ENCODE measurements at places on chromosomes 5 and 9.

- DNase-seq: peak; percentile 72
Measured at GRCh38 chr9:131046581-131047202, 37.7 kb downstream of the LAMC3 start.

DNA sequence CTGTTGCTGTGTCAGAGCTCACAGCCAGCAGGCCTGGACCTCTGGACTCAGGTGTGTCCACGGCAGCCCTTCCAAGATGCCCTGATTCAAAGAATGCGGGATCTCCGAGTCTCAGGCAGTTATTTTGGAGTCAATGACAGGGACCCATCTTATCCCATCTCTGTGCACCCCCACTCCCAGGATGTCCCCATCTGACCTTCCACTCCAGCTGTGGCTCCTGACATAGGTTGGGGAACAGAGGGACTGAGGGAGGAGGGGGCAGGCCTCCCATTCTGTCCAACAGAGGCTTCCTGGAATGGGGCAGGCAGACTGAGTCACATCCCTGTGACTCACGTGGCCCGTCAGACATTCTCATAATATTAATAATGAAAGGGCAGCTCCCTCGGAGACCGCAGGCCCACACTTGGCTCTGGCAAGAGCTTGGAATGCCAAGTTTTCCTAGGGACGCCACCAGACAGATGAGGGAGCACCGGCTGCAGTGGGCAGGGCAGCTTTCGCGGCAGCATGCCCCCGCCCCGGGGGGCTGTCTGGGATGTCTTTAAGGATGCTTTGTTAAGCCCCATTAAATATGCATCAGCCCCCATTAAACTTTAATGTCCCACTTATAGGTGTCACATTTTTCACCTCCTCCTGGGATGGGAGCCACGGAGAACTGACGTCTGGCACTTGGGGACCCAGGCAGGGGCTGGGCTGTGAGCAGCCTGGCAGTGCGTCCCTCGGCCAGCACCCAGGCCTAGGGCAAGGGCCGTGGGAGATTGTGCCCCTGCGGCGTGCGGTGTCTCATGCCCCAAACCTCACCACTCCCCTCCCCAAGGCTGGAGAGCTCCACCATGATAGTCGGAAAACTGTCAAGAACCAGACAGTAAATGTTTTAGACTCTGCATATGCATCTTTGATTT, 23.6 kb upstream of the FIBCD1 start:
- no peak for DNase-seq

DNA sequence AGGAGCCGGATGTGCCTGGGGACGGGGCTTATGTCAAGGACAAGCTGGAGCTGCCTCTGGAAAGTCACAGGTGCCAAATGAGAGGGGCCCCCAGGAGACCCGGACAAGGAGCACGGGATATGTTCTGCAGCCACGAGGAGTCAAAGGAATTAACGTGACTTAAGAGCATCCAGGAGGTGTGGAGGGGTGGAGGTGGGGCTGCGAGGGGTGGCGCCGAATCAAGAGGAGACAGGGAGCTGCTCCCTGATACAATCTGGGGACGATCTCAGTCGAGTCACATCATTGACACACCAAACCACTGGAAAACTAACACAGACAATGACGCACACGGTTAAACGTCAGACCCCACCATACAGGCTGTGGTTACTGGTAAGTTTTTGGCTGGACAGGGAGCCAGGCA, 10.4 kb downstream of the CCDC127 start:
- no peak for DNase-seq

GRCh38 chr5:128225245-128226030, 141.9 kb downstream of the SLC12A2 start:
- DNase-seq: no peak

DNA sequence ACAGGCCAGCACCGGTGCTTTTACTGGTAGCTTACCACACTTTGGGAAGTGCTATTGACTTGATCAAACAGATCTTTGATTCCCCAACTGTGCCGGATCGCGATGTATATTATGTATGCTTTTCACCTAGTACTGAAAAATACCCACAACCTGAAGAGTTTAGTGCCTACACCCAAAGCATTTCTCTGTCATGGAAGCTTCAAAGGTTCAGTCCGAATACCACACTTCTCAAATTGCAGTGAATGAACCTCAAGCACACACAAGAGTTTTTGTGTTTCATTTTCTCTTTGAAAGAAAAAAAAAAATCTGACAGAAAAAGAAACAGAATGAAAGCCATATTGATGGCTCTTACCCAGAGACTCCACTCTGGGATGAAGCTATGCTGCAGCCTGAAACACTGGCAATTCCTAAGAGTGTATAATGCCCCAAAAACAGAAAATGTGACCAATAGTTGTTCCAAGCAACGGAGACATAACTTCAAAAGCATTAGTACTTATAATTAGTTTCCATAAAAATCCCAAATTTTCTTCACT, 100.9 kb downstream of the EBF1 start:
- DNase-seq: no peak

All from CD8-positive, alpha-beta memory T cell (primary cell).